ENCODE measurements at places on chromosomes 7 and 10.

DNA sequence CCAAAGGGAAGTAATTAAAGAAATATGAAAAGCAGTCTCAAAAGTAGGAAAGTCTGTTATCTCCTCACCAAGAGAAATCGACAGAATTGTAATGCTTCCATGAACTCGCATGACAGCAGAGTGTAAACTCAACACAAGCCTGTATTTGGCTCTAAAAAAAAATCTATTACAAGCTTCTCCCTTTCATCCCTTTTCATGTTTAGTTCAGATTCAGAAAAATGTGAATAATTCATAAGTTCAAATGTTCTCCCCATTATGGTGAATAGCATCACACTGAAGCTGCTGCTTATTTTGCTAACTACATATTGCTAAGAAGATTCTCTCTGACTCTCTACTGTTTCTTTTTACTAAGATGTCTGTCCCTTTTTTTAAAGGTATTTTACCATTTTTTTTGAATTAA, 910.3 kb upstream of the MBL2 start:
- DNase-seq: no peak

DNA sequence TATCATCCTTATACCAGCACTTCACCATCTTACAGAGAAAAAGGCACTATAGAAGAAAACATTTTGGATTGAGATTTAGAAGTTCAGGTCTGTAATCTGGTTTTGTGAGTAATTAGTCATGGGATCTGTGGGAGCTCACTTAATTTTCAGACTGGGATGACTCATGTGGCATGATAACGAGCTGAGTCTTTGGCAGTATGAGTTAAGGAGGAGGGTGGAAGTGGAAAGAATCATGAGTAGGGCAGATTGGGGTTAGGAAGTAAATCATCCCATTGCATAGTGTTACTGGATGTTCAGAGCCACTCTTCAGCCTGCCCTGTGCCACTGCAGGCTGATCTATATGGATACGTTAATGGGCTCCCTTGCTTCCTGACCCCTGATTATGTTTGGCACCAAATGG, 64.9 kb downstream of the ZNF92 start:
- peak; percentile 79 for DNase-seq

GRCh38 chr10:15370856-15371701, at the start of gene FAM171A1:
Gene FAM171A1 (minus strand): TSS chr10:15371289. CDS start chr10:15371052, 237 bp downstream.
- peak; percentile 53 for DNase-seq

DNA sequence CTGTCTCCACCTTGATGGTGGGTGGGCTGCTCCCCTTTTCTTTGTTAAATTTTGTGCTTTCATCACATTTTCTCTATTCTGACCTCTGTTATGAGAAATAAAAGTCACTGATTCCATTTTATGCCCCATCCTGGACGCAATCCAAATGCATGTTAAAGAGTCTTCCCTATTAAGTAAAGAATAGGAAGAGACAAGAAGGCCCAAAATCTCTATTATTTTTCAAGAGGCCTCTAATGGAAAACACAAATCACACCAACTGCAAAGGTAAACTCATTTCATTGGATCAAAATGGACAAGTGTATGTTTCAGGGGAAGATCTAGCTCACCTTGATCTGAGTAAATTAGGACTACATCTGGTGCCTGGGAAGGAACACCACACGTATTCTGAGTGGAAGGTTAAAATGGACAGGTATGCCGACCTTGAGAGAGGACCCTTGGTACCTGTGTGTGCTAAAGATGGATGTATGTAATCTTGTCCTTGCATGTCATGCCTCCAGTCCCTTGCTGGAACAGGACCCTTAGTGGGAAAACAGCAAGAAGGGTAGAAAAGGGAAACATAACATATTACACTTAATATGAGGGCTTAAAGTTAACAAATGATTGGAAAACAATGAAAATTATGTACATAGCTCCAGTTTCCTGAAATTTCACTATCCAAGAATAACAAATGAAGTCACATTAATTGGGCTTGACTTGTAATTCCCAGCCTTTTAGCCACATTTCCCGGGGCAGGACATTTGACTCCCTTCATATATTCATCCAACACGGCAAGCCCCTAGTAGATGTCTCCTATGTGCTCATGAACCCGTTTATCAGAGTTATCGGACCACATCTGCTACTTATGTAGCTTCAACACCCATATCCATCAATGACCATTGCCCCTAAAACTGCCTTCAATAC, 7.6 kb downstream of the IFIT2 start:
- no peak for DNase-seq

- no peak for DNase-seq
Observed at GRCh38 chr7:85119934-85120333, 66.9 kb downstream of the SEMA3D start.

- DNase-seq: no peak
Observed at GRCh38 chr7:1422512-1423263, 36.6 kb downstream of the MICALL2 start.

DNA sequence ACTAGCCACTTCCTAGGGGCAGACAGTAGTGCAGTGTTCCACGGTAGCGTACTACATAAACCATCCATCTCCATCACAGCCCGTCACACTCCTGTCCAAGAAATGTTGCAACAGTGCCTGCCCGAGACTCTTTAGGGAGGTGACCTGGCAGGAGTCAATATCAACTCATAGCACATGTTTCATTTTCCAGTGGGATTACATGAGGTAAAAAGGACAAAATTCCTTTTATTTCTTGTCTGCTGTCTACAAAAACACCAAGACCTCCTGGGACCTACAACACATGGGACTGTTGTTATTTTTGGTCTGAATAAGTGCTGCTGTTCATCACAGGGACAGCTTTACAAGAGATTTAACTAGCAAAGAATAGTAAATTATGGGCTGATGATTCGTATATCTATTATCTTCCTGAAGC, 99.9 kb downstream of the MPP7 start:
- no peak for DNase-seq

GRCh38 chr7:139345042-139345441, 3.9 kb downstream of the FMC1 start:
- DNase-seq: no peak

DNA sequence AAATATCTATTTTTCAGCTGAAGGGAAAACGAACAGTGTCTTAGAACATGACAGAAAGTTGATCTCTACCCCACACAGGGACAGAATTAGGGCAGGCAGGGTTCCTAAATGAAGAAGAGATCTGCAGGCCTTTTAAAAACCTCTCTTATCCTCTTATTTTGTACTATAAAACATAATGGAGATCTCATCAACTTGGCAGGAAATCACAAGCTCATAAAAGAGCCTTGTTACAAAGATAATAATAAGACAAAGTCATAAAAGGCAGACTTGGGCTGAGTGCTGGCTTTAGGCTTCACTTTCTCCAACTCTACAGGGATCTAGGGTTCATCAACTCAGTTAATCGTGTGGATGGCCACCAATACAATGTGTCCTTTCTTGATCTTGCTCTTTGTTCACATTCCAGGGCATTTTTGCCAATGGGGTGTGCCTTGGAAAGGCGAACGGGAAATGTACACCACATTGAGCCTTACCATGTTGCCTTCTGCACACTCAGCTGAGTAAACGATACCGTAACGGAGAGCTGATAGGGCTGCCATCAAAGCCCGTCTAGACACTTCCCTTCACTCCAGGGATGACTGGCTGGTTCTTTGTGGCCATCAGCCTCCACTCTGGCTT, 7.1 kb upstream of the TEX36 start:
- no peak for DNase-seq

GRCh38 chr7:512541-513311, 6.9 kb downstream of the PDGFA start:
- DNase-seq: no peak

DNA sequence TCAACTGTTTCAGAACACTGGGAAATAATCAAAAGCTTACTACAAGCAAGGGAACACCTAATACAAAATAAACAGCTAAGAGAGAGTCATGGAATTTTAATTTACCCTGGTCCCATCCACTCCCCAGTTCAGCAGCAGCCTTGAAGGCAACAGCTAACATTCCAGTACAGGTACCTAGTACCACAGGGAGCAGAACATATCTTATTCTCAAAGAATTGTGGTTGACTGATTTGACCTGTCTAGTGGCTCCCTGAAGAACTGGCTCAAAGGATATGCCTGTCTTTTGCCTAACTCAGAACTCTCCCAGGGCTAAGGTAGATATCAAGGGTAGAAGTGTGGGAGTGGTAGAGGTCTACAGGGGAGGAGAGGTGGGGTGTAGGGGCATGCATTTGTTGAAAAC, 32.3 kb downstream of the SMURF1 start:
- no peak for DNase-seq

DNA sequence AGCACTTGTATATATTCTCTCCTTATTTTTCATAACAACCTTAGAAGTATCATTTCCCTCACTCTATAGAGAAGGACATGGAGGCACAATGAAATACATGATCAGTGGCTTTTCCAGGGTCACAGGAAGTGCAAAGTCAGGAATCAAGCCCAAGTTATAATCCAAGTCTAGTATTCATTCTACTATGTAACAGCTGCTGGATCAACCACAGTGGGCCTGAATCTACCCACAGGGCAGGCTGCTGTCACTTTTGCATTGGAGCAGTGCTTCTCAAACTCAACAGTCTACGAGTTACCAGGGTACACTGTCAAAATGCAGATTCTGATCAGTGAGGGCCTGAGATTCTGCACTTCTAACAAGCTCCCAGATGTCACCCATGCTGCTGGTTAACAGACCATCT, 18.3 kb downstream of the ZDHHC16 start:
- DNase-seq: no peak

DNA sequence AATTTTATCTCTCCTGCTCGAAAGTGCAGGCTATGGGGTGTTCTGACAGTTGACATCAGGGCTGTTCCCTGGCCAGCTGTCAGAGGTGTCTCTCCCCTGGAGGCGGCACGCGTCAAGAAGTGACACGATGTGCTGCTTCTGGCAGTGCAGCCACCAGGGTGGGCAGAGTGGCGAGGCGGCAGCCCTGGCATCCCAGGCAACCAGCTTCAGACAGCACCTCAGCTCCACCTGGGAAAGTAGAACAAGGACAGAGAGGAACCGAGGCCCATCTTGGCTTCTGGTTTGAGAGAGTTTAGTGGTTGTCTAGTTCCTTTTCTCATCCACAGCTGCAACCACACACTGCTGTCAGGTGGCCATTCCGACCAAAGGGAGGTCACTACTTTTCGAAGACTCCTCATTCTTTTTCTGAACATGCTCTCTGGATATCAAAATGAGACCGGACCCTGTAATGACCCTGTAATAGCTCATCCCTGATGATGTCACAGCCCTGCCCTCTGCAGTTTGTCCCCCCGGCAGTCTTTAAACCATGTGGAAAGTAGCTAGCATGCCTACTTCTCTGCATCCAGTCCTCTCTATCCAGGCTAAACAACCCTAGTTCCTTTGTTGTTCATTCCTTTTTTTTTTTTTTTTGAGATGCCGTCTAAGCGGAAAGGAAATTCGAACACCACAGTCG, 381.0 kb upstream of the NRP1 start:
- no peak for DNase-seq

GRCh38 chr7:70190281-70190680, 592.0 kb downstream of the AUTS2 start:
- DNase-seq: no peak

DNA sequence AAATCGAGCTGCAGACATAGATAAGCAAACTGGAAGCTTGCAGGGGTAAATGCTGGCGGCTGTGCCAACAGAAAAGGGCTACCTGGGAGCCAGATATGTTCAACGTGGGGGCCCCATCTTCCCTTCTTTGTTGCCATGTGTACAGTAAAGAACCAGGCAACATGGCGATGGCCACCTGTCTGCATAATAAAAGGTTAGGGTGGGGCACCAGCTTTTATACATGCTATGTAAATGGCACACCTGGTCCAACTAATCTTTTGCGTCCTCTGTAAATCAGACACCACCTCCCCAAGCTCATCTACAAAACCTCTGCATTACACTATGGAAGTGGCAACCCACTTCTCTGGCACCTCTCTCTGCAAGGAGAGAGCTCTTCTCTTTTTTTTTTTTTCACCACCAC, 13.9 kb downstream of the BUD31 start:
- DNase-seq: no peak

DNA sequence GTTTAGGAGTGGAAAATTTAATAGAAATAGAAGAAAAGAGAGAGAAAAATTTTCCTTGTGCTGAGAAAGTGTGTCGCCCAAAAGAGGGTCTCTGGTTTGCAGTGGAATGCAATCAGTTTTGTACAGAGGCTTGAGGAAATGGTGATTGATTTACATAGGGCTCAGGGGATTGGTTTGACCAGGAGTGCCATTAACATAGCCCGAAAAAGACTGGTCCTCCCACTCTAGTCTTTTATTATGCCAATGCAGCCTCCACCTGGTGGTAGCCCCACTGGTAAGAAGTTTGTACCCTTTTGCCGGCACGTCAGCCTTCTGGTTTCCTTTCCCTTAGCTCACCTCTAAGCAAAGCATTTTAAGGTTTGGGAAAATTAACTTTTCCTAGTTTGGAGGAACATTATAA, 885.3 kb downstream of the XPNPEP1 start:
- DNase-seq: no peak

GRCh38 chr7:4682621-4683042, 537 bp downstream of the FOXK1 start:
- DNase-seq: peak; percentile 34

DNA sequence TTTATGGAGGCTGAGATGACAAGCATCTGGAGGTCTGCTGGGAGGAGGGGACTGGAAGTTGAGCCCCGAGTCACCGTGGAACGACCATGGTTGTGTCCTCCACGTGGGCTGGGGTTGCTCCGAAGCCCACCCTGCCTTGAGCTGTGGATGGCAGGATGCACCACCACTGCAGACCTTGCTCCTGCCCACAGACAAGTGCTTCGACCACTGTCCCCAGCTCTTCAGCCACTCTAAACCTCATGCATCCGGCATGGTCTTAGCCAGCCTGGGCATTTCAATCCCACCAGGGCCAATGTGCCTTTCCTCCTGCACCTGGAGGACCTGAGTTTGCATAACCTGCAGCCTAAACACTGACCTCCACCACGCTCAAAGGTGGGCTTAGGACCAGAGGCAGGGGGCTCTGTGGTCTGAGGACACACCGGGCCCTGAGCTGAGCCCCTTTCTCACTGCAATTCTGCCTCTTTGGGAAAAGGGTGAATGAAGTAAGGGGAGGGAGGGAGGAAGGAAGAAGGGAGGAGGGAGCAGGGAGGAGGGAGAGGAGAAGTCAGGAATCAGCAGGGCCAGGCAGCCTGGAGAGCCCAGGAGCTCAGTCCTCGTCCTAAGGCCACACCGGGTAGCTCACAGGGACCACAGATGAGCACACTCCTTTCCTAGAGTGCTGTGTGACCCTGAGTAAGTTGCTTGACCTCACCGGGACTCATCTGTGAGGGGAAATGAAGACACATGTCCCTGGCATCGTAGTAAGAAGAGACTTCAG, 44.8 kb upstream of the DNAAF5 start:
- DNase-seq: no peak

- no peak for DNase-seq
Observed at GRCh38 chr7:128878226-128879105, 15.8 kb downstream of the ATP6V1F start.

All from RCC 7860 (cell line).